NCI-H446 treated with DMSO at 0.1 percent for 48 hours (cell line): ENCODE measurements at places on chromosomes 11 and 22.

- DNase-seq: no peak
These were observed 78.0 kb upstream of the PPARA start for GRCh38 chr22:46072110-46072881.

GRCh38 chr11:68312780-68313573, 586 bp downstream of the LRP5 start:
- DNase-seq: no peak

DNA sequence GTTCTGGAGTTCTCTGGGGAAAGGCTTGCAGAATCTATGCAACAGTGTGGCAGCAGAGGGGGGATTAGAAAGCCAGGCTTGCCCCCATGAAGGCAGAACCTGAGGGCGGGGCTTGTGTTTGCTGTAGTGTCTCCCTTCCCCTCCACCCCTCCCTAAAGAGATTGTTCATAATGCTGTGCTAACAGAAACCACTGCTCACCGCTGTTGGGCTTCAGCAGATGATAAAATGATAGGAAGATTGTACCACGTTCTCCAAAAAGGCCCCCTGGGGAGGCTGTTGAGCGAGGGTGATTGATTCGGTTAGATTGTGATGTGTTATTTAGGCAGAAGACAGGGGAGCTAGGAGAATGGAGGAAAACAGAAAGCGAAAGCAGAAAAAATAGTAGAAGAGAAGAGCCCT, 215.2 kb upstream of the NCAM1 start:
- no peak for DNase-seq

DNA sequence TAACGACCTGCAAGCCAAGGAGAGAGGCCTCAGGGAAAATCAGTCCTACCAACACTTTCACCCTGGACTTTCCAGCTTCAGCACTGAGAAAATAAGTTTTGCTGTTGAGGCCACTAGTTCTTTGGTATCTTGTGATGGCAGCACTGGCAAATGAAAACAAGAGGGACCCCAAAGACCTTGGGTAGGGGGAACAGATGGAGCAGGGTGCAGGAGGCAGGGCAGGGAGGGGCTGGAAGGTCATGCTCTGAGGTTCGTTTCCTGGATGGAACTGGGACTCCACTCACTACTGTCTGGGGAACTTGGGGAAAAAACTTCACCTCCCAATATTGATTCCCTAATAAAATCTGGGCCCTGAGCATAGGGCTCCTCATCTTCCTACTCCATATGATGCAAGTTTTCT, 34.2 kb upstream of the PRAME start:
- DNase-seq: no peak

DNA sequence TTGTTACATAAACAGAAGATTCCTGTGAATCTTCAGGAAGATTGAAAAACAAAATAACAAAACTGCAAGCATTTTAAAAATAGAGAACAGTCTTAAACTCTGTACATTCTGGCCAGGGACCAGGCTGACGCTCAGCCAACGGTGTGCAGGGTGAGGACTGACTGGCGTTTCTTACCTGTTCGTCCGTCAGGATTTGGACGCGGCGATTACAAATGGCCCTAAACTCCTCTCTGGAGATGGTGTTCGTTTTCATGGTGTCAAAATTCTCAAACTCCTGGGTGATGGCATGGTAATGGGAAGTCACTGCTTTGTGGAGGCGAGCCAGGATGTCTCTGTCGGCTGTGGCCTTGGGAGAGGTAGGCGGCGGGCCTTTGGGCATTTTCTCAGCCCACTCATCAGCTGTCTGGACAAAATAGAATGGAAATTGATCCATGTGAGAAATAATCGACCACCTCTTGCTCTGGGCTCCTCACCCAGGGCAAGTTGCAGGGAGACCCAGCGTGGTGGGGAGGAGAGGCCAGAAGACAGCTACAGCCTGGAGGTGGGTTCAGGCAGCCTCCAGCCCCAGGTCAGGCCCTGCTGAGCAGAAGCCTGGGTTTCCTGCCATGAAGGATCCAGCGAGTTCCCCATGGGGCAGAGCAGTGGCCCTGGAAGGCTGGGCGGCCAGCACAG, 143.0 kb downstream of the MPPED1 start:
- DNase-seq: no peak

DNA sequence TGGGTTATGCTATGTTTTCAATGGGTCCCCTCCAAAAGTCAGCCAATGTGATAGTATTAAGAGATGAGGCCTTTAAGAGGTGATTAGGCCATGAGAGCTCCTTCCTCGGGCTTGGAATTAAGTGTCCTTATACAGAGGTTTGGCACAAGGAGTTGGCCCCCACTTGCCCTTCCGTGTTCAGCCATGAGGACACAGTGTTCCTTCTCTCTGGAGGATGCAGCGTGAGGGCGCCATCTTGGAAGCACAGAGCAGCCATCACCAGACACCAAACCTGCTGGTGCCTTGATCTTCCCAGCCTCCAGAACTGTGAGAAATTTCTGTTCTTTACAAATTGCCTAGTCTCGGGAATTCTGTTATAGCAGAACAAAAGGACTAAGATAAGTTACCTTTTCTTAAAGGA, 26.9 kb downstream of the POU2AF3 start:
- no peak for DNase-seq

DNA sequence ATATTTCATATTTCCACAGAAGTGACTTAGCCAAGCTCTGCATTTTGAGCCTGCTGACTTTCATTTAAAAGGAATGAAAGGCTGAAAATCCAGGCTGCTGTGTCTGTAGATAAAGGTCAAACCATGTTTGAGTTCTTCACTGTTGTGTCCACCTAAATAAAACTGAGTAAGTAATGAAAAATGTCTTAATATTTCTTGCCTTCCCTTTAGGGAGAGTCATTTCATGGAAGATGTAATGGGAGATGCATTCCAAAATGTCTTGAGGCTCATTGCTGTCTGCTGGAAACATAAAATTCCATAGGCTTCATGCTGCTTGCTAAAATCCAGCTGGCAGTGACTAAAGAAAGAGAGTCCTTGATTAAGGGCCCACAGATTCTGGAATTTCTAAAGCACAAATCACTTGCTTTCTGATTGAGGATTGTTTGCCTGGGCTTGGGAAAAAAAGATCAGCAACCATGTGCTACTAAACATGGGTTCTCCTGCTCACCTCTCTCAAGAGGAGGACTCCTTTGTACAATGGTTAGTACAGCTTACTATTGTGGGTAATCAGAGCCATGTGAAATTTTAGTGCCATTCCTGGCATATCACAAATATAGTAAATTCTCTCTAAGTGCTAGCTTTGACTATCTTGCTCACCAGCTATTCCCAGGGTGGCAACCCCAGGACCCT, 56.9 kb downstream of the PANX1 start:
- no peak for DNase-seq

DNA sequence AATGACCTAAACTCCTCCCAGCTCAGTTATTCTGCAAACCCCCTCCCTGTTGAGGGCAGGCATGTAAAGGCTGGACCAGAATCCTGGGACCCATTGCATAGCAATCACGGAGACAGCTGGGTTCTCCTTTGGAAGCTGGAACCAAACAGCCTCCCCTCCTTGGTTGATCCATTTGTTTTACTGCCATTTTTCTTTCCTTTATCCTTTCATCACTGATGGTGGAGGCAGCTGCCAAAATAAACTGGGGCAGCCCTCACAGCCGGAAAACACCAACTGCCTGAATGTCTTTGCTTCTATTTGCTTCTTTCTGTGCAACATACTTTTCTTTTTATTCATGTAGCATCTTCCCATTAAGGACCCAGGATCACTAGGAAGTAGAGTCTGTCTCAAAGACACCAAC, 150.0 kb upstream of the SYT13 start:
- no peak for DNase-seq

DNA sequence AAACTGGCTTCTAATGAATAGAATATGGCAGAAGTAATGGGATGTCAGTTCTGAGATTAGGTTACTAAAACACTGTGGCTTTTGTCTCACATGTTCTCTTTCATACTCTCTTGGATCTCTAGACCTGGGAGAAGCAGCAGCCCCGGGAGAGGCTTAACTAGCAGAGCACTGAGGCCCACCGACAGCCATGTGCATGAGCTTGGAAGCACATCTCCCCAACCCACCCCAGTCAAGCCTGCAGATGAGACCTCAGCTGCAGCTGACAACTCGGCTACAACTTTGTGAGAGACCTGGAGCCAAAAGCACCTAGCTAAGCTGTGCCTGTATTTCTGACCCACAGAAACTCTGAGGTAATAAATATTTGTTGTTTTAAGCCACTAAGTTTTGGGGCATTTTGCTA, 100.8 kb downstream of the TRIM29 start:
- no peak for DNase-seq

GRCh38 chr11:78790784-78791183, 216.1 kb upstream of the NARS2 start:
- DNase-seq: no peak

- DNase-seq: no peak
These were observed 65.2 kb upstream of the CECR2 start for GRCh38 chr22:17303840-17304779.

DNA sequence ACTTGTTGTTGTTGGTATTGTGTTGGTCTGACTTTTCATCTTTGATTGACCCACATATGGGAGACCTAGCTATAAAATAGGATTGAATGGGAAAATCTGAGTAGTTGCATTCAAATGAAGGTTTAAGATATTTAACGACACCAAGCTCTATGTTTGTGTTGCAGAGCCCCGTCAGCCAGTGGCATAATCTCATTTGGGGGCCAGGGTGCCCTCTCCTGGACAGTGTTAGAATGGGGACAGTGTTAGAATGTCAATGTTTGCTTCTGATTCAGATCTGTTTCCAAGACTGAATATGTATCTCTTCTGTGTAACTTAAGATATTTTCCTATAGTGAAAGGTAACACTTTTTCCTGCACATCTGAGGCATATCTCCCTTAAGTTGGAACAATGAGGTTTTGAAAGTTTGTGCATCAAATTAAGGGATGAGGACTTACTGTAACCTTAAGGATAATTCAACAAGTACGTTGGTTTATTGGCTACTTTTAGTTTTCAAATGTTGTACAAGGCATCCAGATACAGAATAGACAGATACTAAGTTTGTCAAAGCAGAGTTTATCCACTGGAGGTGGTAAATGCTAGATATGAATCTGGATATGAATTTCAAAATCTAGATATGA, 5.3 kb upstream of the OR52M1 start:
- no peak for DNase-seq
